ENCODE measurements at places on chromosomes 7 and 10. TPM values are rescaled to one million over a fixed set of nuclear protein-coding genes. Genes with fewer than 3 reads are reported as not detected.

C7orf57 gene
- polyA plus RNA-seq = 0.33 TPM

TMEM229A gene
- polyA plus RNA-seq = 0.18 TPM

FAM185A gene
- polyA plus RNA-seq = 4.4 TPM

NPVF gene
- polyA plus RNA-seq = not detected

HOXA4 gene
- 33.0 TPM for polyA plus RNA-seq

TMEM196 gene
- polyA plus RNA-seq = 0.15 TPM

C10orf62 gene
- not detected for polyA plus RNA-seq

ACSM6 gene
- polyA plus RNA-seq = not detected

MYL7 gene
- polyA plus RNA-seq = 11.2 TPM

SPDYE9 gene
- 0.55 TPM for polyA plus RNA-seq

SPDYE11 gene
- polyA plus RNA-seq = 0.42 TPM

GNG11 gene
- 25.1 TPM for polyA plus RNA-seq

DNA sequence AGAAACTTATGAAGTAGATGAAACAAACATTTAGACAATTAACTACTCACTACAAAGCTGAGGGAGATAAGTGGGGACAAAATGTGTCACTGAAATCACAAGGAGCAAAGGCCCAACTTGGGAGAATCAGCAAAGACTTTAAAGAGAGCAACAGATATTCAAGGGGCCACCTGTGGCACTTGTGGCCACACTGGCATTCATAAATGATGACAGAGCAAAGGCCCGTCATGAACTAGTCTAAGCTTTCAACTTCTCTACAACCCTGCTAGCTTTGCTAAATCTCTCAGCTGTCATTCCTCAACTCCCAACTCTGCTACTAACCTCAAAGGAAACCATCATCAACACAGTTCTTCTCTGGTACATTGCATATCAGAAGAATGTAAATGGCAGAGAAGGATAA is 178.4 kb downstream of the CPEB3 start:
- DNase-seq = no peak

DNA sequence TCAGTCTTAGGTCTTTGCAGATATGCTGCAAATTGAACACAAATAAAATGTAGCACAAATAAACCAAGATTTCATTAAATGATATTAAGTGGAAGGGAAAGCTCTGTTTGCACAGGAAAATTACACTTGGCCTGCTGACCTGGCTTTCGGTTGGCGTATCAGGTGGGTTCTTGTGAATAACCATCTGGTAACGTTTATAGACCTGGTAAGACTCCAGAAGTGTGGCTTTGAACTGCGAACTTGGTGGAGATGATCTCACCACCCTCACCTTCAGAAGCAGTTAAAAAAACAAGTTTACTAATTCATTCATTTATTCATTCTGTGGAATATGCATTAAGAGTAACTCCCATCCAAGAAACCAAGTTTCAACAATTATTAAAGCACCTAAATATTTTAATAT is 28.1 kb downstream of the ATE1 start:
- DNase-seq = no peak

- peak; percentile 75 for DNase-seq
These were observed 14.6 kb downstream of the STX1A start for GRCh38 chr7:73704640-73705550.

GRCh38 chr10:68151453-68151852 is 42.2 kb downstream of the MYPN start:
- no peak for DNase-seq

DNA sequence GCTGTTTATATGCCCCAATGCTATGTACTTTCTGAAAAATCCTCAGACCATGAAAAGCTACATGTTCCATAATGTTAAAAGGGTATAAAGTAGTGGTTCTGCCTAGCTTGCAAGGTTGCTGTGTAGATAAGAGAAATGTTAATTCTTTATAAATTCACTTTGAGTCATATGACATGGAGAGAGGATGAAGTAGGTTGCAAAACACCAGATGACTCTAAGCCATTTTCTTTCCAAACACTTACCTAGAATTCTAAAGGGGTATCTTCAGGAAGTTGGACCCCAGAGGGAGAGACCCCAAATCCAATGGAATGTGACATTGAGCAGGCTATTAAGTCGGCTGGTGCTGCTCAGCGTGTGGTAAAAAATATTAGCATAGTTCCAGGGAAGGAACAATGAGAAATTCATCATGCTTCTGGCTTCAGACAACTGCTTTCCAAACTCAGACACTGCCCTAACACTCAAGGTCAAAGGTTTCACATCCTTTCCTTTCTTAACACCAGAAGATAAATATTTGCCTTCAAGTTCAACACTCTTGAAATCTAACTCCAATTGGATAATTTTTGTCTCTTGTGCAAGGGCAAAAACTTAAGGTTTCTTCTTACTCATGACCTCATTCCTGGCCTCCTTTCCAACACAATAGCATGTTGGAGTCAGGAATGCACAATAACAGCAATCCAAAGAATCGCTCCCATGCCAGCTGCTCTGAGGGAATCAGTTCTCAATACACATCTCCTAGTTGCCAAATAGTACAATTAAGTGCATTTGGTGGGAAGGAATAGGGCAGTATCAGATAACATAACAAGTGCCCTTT is 100.7 kb upstream of the AFAP1L2 start:
- peak; percentile 92 for DNase-seq

DNA sequence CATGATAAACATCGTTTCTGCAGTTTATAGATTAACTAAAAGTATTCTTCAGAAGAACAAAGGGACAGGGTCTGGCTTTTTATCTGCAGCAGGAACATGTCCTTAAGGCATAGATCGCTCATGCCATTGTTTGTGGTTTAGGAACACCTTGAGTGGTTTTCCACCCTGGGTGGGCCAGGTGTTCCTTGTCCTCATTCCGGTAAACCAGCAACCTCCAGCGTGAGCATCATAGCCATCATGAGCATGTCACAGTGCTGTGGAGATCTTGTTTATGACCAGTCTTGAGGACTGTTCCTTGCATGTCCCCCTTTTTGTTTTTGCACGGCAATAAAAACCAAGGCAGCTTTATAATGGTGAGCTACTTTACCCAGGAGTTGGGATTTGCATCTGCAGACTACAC is 33.9 kb downstream of the STOX1 start:
- DNase-seq = no peak

DNA sequence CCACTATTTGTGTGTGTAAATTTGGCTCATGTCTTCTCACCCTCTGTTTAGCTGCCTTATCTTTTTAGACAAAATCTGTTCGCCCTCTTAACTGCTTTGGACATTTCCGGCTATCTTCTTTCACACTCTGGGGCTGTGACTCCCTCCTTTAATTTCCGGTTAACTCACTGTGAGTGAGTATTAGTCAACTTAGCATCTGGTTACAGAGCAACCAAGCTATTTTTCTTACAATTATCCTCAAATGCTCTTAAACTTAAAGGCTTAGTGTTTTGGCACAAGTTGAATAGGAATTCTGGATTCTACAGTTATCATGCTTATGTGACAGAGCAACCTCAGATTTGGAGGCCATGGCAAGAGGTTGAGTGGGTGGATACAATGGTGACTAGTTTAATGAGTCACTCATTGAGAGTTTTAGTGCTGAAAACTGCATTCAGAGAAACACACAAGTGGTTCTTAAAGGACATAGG is 177.6 kb upstream of the SEMA3A start:
- DNase-seq = no peak

- peak; percentile 98 for DNase-seq
These were observed at the start of gene NOC3L for GRCh38 chr10:94362360-94363250. Gene NOC3L (minus strand): TSS chr10:94362939. CDS start chr10:94362838, 101 bp downstream.

GRCh38 chr7:77439572-77439971 is 23.4 kb upstream of the GSAP start:
- no peak for DNase-seq

DNA sequence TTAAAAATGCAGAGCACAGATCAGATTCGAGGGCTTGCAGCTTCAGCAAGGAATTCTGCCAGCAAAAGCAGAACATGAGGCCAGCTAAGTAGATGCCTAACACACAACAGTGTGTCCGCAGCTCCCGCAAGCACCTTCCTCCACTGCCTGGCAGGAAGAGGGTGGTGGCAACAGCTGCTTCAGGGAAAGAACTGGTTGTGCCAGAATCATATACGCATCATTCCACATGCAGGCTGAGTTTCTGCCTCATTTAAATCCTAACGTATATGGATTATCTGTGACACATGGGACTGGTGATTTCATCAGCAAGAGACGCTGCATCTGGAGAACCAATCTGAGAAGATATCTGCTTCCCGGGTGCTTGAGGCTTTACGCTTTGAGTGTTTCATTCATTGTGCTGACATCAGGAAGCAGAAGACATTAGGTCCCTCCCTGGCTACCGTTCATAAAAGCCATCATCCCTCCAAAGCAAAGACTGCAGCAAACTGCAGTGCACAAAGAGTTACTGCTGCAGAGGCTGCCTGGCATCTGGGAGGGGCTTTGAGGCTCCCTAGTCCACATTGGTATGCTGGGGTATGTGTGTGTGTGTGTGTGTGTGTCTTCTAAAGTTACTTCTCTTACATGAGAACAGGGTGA is 78.8 kb downstream of the FAM13C start:
- peak; percentile 20 for DNase-seq

DNA sequence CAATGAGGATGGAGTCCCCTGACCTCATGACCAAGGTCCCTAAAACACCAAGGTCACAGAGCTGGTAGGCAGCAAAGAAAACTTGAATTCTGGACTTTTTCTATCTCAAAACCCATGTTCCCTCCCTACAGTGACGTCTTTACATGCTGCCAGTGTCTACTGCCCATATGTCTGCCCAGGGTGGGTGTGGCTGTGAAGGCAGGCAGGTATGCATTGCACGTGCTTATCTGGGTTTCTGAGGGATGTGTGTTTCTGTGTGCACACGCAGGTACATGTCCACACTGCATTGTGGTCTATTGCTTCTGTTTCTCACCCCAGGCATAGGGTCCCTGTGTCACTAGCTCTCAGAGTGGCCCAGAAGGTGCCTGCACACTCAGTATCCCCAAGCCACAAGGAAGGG is 13.5 kb downstream of the ATP6V1F start:
- no peak for DNase-seq

GRCh38 chr7:85456254-85456653 is 269.4 kb upstream of the SEMA3D start:
- DNase-seq = no peak

- no peak for DNase-seq
These were observed 60.8 kb downstream of the NPSR1 start for GRCh38 chr7:34718867-34719266.

DNA sequence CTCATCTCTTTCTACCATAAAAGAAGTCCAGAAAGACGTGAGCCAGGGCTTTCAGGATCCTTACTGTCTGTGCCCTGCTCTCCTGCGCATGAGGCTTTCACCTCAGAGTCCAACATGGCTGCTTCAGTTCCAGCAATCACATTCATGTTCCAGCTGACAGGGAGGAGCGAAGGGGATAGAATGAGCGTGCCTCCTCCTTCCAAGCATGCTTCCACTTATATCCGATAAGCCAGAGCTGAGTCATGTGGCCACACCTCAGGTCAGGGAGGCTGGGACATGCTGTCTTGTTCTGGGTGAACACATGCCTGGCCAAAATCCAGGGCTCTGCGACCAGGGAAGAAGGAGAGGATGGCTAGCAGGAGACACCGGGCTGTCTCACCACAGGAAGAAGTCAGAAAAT is 248.2 kb downstream of the SKAP2 start:
- DNase-seq = no peak

- DNase-seq = no peak
These were observed 102.6 kb upstream of the LYZL1 start for GRCh38 chr10:29186221-29186620.

DNA sequence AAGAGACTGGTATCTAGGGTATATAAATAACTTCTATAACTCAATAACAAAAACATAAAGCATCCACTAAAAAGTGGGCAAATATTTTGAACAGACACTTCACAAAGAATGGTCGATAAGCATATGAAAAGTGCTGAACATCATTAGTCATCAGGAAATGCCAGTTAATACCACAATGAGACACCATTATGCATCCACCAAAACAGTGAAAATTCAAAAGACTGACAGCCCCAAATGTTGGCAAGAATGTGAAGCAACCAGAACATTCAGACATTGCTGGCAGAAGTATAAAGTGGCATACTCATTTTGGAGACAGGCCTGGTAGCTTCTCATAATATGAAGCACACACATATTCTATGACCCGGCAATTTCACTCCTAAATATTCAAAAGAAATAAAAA is 26.5 kb upstream of the GSAP start:
- DNase-seq = no peak

DNA sequence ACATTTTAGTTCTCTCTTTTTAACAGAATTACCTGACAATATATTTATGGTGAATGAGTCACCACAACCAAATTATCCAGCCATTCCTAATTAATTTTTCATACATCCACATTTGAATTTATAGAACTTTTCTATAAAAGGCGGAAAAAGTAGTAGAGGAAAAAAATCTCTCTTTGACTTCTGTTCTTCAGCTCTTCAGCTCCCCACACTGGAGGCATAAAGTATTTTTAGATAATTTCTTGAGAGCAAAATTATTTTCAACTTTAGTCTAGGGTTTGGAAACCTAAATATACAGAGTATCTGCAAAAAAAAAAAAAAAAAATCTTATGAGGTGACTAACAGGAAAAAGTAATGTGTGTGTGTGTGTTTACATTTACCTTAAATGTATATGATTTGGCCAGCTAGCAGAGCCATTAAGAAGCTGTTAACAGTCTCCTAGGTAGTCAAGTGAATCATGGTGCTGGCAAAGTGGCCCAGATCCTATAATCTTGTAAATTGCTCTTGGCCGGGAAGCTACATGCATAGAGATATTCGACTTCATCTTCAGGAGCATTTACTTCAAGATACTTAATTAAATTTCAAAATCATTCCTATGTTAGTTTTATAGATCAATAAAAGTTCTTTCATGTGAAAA is 383.1 kb upstream of the STEAP1 start:
- DNase-seq = no peak

- DNase-seq = no peak
These were observed 738.8 kb upstream of the POT1 start for GRCh38 chr7:125668321-125668993.

GRCh38 chr7:81447351-81447952 is 322.4 kb downstream of the HGF start:
- peak; percentile 54 for DNase-seq

DNA sequence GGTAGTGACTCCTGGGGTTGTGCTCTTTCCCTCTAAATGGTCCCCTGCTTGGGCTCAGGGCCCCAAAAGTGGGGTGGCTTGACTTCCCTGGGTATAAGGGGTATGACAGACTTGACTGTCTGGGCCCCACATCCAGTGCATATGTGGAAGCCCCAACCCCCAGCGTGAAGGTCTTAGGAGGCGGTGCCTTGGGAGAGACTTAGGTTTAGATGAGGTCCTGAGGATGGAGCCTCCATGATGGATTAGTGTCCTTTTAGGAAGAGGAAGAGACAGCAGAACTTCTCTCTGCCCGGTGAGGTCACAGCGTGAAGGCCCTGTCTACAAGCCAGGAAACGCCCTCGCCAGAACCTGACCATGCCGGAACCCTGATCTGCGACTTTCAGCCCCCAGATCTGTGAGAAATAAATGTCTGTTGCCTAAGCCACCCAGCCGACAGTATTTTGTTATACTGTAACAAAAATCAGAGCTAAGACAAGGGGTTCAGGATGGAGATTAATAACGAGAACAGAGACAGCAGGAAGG is 23.8 kb downstream of the PODXL start:
- DNase-seq = no peak

GRCh38 chr10:1520909-1521565 is 216.3 kb downstream of the ADARB2 start:
- DNase-seq = no peak

- peak; percentile 28 for DNase-seq
These were observed 649 bp downstream of the IDE start for GRCh38 chr10:92573091-92573797.

Data from muscle of back (tissue), 13 donors.